ENCODE measurements at places on chromosomes 2 and 18.

DNA sequence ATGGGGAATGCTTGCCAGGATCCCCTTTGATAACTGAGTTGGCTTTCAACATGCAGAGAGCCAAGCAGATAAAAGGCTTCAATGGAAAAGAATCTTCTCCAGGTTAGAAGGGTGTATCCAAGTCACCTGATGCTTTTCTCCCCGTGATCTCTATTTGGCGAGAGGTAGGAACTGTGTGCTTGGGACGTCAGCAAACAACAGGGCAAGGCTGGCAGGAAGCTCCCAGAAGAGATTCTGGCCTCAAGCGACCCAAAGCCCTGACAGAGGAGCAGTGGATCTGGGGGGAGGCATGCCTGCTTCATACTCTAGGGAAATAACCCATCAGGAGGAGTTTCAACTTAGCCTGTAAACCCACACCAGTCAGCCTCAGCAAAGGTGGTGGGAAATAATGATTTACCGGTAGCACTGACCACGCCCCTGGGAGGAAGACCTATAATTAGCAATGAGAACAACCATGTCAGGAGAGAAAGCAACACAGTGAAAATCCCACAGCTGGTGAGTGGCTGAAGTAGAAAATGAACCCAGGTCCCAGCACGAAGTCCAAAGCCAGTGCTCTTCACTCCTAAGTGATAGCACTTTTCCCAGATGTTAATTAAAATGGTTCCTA, 76.3 kb upstream of the SEC11C start:
- DNase-seq: no peak

GRCh38 chr2:176599796-176600485, 330.7 kb downstream of the MTX2 start:
- DNase-seq: no peak

DNA sequence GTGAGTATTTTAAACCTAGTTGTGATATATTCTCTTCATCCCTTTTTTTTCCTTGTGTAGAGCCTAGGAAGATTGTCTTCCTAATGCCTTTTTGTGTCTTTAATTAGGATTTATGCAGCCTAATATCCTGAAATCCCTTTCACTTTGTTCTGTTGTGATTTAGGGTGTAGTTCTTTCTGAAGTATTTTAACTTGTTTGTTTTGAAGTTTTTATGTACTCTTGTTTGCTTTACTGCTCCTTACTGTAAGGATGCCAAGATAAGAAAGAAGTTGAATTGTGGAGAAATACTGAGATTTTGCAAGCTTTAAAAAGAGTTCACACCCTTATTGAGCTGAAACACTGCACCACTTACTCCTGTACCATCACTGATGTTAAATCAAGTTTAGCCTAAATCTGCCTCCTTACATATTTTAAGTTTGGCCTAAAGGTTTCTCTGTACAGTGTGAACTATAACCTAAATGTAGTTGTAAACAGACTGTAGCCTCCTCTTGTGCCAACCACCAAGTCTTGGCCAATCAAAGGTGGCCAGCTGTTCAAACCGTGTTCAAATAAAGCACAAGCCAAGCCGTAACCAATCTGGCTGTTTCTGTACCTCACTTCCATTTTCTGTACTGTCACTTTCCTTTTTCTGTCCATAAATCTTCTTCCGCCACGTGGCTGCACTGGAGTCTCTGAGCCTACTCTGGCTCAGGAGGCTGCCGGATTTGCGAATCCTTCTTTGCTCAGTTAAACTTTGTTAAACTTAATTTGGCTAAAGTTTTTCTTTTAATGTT, 17.7 kb upstream of the ACOXL start:
- no peak for DNase-seq

DNA sequence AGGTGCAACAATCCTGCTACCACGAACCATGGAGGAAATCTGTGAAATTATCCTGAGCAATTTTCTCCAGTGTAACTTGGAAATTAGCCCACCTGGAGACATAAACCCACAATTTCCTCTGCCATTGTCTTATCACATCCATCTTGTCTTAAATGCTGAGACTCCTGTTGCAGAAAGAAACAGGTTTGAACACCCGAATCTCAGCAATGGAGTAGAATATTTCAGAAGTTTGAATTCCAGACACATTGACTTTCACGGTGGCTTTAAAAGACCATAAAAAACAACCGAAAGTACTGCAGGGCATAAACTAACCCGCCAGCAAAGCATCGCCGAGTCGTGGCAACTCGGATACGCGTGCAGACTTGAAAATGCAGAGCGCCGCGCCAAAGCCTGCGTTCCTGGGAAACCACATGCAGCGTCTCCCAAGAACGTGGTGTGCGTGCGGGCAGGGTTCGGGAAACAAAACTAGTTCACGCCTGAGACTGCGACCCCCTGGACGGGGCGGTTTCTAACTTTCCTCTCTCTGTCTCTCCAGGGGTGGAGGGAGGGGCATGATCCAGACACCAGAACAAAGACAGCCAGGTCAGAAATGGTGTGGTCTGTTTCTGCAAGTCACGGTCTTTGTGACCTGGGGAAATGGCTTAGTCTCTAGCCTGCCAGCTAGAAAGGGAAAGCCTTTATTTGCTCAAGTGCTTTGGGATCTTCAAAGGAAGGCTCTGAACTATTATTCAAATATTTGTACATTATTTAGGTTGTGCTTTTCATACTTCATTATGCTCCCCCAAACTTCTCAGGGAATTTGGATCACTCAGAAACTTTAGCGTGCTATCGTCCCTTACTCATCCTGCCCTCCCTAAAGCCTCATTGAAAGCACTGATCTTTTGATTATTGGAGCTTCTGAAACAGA, 26.9 kb upstream of the KCTD1 start:
- DNase-seq: peak; percentile 58

- no peak for DNase-seq
Observed at GRCh38 chr2:197704434-197705120, 592 bp upstream of the MARS2 start.

GRCh38 chr18:7764405-7764804, 197.3 kb downstream of the PTPRM start:
- DNase-seq: no peak

DNA sequence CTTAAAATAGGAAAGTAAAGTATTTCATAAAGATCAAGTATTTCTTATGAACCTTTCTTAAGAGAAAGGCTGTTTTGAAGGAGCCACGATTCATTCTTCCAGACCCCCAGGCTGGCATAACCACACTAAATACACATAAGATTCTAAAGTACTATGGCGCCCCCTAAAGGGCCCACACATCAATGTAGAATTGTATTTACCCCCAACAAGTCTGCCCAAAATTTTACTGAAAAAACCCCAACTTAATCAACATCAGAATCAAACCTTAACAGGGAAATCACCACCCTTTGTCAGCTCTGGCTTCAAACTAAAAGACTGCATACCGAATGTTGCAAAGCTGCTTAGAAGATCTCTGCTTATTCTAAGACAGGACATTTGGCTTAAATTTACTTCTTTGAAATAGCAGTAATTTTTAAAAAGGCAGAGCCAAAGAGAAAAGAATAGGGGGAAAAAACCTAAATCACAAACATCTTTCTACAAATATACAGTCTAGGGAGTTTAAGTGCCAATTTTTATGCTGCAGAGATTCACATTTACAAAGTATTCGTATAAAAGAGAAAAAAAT, 20.4 kb upstream of the BCL2 start:
- DNase-seq: no peak

DNA sequence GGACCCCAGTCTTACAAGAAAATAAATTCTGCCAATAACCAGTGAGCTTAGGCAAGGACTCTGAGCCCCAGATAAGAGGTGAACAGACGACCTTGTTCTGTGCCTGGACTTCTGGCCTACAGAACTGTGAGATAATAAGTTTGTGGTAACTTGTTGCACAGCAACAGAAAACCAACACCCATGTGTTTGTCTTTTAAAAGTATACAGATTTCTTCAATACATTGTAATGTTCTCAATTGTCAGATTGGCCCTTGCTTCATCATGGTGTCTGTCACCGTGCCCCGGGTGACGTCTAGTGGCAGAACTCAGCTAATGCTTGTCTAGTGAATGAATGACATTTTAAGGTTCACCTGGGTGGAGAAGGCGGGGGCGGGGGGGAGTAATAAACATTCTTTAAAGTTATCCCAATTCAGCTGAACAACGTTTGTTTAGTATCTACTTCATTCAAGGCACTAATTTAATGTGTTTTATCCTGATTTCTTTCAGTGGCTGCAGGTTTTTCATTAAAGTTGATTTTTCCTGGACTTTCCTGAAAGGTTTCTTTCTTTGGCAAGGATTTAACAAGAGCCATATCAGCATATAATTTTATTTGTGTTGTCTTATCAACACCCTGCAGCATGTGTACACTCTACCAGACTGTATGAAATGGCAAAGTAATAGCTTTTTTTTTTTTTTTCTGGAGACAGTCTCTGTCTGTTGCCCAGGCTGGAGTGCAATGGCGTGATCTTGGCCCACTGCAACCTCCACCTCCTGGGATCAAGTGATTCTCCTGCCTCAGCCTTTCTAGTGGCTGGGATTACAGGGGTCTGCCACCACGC, 123.8 kb upstream of the DLX2 start:
- no peak for DNase-seq

DNA sequence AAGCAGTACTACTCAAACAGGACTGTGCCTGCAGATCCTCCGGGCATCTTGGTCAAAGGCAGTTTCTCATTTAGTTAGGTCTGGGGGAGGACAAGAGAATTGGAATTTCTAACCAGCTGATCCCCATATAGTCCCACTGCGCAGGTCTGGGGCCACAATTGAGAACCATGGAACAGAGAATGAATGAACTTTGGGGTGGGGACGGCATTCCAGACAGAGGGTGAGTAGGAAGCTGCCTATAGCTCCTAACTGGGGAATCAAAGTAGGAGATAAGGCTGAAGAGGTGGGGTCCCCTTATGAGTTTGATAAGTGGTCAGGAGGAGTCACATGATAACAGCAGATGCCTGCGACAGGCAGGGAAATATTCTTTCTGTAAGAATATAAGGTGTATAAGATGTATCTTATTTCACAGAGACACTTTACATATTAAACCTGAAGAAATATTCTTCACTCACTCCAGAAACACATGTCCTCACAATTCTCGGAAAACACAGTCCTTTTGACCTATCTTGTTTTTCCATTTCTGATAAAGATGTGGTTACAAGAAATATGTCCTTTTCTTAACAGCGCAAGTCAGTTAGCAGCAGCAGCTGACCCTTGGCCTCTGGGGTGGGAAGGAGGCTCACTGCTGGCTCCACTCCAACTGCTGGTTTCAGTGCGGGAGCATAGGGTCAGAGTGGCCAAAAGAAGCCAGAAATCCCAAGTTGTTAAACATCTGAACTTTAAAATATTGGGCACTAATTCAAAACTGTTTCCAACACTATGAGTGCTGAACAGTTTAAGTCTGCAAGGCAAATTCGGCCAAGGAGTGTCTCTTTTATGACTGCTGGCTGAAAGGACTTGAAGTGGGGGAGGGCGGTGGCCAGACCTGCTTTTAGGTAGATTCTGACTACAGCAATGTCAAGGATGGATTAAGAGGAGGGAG, 12.6 kb upstream of the TMEM214 start:
- DNase-seq: peak; percentile 46

DNA sequence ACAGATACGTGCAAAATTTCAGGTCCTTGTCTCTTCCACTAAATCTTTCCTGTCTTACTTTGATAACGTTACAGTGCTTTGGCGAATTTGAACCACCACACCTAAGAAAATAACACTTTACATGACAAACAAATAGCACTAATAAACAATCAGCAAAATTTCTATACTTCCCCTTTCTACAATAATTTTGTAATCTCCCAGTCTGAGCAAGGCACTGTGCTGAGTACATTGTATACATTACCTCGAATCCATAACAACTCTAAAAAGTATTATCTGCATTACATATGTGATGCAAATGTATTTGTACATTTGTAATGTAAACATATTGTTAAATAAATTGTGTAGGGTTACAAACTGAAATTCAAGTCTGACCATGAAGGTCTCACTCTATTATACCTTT, 49.9 kb downstream of the RTN4 start:
- DNase-seq: no peak

DNA sequence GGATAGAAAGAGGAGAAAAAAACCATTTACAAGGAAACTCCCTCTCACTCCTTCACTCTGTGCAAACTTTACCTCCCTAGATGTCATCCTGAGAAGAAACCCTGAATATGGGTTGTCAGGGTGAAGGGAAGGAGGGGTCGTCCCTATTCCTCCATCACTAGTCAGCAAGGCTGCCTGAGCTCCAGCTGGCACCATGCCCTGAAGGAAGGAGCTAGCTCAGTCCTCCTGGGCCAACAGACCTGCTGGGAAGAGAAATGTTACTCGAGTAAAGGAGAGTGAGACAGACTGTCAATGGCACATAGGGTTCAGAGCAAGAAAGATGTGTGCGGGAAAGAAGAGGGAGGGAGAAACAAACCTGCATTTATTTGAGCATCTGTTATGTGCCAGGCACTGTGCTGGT, 18.3 kb upstream of the EPAS1 start:
- DNase-seq: no peak

GRCh38 chr2:188068093-188068492, 223.6 kb upstream of the GULP1 start:
- no peak for DNase-seq

- no peak for DNase-seq
Observed at GRCh38 chr2:26172189-26172870, 558 bp upstream of the GAREM2 start.

DNA sequence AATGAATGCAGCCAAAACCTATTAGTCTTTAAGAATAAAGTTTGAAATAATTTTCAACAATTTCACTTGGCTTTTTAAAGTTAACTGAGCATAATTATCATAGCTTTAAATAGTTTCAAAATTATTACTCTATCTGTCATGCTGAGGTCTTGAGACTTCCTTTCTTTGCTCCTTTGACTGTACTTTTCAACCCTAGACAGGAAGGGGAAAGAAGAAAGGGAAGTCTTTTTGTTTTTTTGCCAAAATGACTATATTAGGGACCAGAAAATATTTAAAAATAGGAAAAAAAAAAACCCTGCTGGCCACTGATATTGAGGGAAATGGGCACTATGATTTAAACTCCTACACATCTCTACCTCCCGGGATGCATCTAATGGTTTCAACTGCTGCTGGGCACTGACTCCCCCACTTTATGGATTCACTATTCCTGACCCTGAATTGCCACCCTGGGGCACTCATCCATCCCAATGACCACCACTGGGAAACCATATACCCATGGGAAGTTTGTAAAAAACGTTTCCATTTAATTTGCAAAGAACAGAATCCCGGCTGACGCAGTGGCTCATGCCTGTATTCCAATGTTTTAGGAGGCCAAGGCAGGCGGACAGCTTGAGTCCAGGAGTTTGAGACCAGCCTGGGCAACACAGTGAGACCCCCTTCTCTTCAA, 50.5 kb downstream of the GAREM1 start:
- DNase-seq: no peak

DNA sequence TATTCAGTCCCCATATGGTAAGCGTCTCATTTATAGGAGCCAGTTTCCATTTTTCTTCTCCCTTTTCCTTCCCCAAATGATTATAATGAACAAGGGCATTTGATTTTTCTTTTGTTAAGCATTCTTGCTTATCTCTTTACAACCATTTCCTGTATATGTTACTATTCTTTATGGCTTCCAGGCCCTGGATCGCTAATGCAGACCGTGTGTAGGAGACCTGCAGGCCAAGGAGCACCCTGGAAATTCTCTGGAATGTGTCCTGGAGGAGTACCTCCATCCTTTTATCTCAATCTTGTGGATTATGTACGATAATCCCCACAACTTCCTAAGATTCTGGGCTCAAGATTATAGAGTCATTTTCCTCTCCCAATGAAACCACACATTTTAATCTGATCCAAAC, 439.6 kb upstream of the MMADHC start:
- DNase-seq: no peak
